ENCODE measurements at places on chromosomes 3 and 15. TPM values are rescaled to one million over a fixed set of nuclear protein-coding genes. Genes with fewer than 3 reads are reported as not detected.
A peak's percentile ranks its signal among the peaks of the same experiment; 100 is the strongest.

DNA sequence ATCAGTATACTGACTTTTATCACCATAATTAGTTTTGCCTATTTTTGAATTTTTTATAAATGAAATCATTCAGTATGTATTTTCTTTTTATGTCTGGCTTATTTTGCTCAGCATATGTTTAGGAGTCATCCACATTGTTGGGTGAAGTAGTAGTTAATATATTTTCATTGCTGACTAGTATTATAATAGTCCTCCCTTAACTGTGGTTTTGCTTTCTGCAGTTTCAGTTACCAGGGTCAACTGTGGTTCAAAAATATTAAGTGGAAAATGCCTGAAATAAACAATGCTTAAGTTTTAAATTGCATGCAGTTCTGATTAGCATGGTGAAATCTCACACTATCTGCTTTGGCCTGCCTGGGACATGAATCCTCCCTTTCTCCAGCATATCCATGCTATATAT is 39.5 kb upstream of the PRR23C start:
- H3K27ac ChIP-seq, result no peak overlapping the region
- no peaks in the 10 kb centered on the region for H3K36me3 ChIP-seq
- H3K4me3 ChIP-seq, result no peak overlapping the region
- H3K27me3 ChIP-seq, result no peaks in the 10 kb centered on the region
- no peaks in the 10 kb centered on the region for H3K4me1 ChIP-seq

PLA2G4F gene
- total RNA-seq, result not detected

SNTN gene
- total RNA-seq, result not detected

DNA sequence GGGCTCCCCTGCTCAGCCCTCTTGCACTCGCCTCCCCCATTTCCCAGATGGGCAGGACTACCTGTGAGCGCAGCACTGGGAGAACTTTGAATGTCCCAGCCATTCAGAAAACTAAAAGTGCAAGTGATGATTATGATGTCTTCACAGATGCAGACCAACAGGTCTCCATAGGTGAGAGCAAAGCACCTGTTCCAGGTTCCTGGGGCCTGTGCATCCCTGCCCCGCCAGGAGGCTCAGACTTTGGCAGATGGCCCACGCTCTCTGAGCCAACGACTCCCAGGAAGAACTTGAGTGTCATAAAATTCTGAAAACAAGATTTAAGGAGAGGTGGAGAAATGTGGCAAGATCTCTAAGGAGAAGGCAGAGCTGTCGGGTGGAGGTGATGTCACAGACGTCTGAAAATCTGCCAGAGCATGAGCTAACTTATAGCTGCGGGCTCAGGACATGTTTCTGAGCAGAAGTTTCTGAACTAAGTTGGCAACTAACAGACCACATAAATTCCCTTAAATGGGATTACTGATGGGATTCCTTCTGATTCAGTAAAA is 110.8 kb upstream of the IGF1R start:
- no peaks in the 10 kb centered on the region for H3K4me1 ChIP-seq
- H3K27me3 ChIP-seq, result no peaks in the 10 kb centered on the region

DNA sequence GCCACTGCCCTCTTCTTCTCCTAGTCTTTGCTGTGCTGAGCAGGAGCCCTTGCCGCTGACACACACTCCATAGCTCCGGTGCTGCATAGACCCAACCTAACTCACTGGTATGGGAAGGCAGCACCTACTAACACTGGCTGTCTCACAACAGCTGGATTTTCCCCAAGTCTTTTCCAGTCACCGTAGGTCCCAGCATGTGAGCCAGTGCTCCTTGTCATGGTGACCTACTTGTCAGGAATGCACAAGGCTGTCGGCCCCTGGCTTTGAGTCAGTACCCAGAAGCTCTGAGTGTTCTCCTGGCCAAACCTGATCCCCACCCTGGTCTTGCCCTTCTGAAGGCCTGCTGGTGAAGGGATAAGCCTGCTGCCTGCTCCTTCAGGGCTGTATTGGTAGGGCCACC is 25.7 kb downstream of the AMOTL2 start:
- peak; percentile 95 for DNase-seq
- H3K4me1 ChIP-seq, result peaks cover 23% of the 10 kb centered on the region
- peak overlapping the region; percentile 72 for H3K27ac ChIP-seq
- peaks cover 6% of the 10 kb centered on the region for H3K36me3 ChIP-seq
- H3K27me3 ChIP-seq, result no peaks in the 10 kb centered on the region

HCLS1 gene
- 19.8 TPM for total RNA-seq

SI gene
- total RNA-seq, result not detected

- H3K27ac ChIP-seq, result no peak overlapping the region
- no peak for DNase-seq
- H3K36me3 ChIP-seq, result no peaks in the 10 kb centered on the region
- H3K27me3 ChIP-seq, result no peaks in the 10 kb centered on the region
Observed at GRCh38 chr3:60707452-60708020, 543.7 kb downstream of the FHIT start.

DNA sequence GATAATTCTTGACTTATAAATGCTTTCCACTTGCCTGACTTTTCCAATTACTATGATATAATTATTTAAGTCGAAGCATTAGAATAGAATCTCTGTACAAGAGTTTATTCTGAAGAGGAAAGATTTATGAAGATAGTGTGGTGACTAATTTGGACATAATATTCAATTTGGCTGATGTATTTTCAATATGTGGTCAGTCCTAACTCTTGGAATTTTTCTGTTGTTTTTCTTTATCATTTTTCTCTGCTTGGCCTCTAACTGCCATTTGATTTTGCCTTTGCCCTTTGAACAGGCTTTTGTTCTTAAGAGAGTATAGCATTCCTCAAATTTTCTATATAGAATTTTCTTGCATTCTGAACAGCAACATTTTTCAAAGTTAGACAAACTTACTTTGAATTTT is 2.6 kb upstream of the MDFIC2 start:
- no peak overlapping the region for H3K27ac ChIP-seq
- no peaks in the 10 kb centered on the region for H3K4me1 ChIP-seq
- H3K4me3 ChIP-seq, result no peak overlapping the region
- H3K27me3 ChIP-seq, result no peaks in the 10 kb centered on the region
- no peak for DNase-seq
- H3K36me3 ChIP-seq, result no peaks in the 10 kb centered on the region

GRCh38 chr15:58477170-58477569 is 45.4 kb downstream of the LIPC start:
- no peak for DNase-seq
- peaks cover 7% of the 10 kb centered on the region for H3K4me1 ChIP-seq
- no peaks in the 10 kb centered on the region for H3K36me3 ChIP-seq
- H3K27me3 ChIP-seq, result no peaks in the 10 kb centered on the region
- no peak overlapping the region for H3K4me3 ChIP-seq

EEF1AKMT4 gene
- total RNA-seq, result 4.8 TPM

ZBTB20 gene
- total RNA-seq, result 60.3 TPM

DNA sequence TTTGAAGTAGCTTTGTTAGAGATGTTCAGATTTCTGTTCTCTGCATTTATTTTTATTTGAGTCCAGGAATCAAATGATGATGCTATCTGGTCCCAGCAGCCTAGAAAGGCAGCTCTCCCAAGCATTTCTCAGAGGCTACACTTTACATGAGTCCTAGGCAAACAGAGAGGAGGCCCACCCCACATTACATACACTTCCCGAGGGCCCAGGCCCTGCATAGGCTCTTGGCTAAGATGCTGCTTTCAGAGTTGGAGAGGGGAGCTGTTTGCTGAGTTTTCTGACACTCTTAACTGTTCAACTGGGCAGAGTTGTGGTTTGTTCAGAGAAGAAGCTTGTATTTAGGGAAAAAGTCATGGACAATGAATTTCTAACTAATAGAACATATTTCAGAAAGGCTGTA is 117.9 kb upstream of the RGMA start:
- H3K36me3 ChIP-seq, result no peaks in the 10 kb centered on the region
- H3K27me3 ChIP-seq, result no peaks in the 10 kb centered on the region
- no peaks in the 10 kb centered on the region for H3K4me1 ChIP-seq
- no peak overlapping the region for H3K27ac ChIP-seq
- no peak overlapping the region for H3K4me3 ChIP-seq

GRCh38 chr3:187286467-187287059 is 5.0 kb downstream of the MASP1 start:
- DNase-seq, result no peak
- H3K4me1 ChIP-seq, result no peaks in the 10 kb centered on the region
- H3K4me3 ChIP-seq, result no peak overlapping the region

DNA sequence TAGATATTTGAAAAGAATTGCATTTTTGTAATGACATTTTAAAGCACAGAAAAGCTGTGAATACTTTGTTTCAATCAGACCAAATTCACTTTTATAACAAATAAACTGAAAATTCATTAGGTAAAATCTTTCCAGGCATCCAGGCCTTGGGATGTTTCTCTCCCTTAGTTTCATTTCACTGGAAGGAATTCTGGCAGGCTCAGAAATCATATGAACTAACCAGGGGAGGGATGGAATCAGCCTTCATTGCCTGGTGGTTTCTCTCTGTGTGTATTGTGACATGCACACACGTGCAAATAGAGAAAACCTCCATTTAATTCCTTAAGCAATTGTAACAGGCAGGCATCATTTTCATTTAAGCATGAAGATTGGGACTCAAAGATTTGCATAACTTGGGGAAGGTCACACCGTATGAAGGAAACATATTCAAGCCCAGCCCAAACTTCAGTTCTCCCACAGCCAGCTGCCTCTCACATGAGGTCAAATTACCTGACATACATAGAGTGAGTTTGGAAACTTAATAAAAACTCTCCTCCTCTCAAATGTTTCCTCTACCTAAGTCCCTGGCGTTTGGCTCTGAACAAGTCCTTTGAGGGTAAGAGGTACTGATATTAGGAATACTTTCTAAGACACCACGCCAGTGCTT is 376.1 kb upstream of the MCTP2 start:
- no peak overlapping the region for H3K4me3 ChIP-seq
- no peak for DNase-seq
- H3K4me1 ChIP-seq, result no peaks in the 10 kb centered on the region
- no peak overlapping the region for H3K27ac ChIP-seq

SPATA12 gene
- total RNA-seq, result not detected

PP2D1 gene
- not detected for total RNA-seq
